SHP77 treated with DMSO at 0.1 percent for 48 hours (cell line): ENCODE measurements at places on chromosomes 7 and 10.

DNA sequence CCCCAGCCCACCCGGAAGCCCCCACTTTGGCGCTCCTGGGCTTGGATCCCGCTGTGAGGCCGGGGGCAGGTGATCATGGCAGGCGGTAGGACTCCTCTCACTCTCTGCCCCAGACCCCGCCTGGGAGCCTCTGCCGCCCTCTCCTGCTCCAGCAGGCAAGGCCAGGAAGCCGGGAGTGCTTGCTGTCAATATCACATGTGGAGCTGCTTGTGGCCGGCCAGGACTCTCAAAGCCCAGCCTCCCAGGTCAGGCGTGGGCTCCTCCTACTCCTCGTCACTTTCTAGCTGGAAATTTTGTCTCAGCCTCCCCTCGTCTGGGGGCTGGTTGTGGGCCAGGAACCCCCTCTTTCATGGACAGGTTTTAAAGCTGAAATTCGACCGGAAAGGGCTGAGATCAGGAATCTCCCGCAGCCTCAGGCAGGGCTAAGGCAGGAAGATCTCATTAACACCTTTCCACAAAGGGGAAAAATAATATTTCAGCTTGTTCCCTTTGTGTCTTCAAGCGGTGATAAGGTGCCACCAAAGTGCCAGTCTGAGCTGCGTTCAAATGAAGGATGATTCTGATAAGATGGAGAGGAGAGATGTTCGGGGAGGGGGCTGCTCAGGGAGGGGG, 273.6 kb upstream of the PODXL start:
- DNase-seq = no peak

DNA sequence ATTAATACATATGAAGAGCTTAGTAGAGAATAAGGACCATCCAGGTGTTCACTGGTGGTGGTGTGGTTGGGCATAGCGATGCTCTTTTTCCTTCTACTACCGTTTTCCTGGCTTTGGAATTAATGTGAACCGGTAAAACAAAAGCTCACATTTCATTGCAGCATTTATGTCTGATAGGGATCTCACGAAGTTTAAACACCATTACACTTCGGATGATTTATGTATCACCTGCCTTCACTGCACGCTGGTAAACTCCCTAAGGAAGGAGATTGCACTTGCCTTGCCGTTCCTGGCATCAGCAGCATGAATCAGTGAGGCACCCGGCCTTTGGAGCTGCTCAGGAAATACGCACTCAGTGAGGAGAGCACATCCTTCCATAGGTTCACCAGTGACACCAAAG, 47.5 kb downstream of the WIPF3 start:
- DNase-seq = peak; percentile 31

GRCh38 chr10:7107285-7107684, 303.5 kb downstream of the SFMBT2 start:
- DNase-seq = no peak

DNA sequence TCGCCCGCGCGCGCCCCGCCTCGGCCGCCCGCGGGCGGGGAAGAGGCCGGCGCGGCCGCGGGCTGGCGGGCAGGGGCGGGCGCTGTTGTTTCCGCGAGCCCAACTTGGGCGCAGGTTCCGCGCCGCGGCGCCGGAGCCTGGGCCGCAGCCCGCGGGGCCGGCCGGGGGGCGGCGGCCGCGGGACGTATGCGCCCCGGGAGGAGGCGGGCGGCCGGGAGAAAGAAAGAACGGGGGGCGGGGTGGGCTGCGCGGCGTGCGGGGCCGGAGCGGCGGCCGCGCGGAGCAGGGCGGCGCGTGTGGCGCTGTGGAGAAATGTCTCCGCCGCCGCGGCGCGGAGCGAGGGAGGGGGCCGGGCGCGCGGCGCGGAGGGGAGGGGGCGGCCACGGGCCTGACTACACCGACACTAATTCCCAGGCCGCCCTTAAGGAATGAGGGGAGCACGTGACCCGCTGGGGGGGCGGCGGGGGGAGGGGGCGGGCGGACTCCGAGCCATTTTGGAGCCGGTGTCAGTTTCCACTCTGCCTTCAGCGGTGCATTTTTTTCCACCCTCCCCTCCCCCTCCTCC, at the start of gene BMI1:
Gene BMI1 (plus strand): TSS at position 509 of the 565 bp plus-strand sequence. CDS start 5,351 bp downstream, outside the sequence.
- peak; percentile 29 for DNase-seq

GRCh38 chr10:112644265-112644645, 197.2 kb downstream of the VTI1A start:
- DNase-seq = no peak

- DNase-seq = no peak
Observed at GRCh38 chr10:110118891-110119621, 88.3 kb upstream of the MXI1 start.

DNA sequence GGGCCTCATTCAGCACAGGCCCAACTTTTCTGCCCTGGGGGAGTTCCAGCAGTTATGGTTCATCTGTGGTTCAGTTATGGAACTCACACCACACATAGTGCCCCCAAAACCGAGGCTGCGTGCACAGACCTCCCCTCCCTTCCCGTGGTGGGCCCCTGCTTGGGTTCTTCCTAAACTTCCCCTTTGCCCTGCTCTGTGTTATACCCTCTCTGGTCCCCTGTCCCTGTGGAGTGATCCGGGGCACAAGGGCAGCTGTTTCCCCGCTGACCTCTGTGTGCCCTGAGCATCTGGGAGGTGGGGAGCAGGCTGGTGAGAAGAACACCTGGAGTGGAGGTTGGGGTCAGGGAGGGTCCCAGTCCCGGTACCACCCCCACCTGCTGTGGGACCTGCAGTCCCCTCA, 39.4 kb downstream of the HTRA1 start:
- DNase-seq = no peak

DNA sequence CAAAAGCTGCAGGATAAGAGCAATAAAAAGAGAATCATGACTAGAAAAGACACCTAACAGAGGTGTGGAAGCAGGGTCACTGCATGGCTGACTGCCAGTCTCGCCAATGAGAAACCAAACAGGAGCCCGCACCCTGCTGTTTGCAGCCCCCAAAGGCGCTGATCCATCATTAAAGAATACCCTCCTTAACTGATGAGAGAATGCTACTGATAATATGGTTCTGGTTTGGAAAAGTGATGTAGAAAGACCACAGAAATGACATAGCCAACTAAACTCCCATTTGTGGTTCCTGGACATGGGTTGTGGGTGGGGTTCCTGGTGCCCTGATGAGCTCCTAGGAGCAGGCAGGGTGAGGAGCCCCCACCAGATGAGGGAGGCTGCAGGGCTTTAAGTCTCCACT, 207.4 kb downstream of the TNS3 start:
- DNase-seq = no peak

DNA sequence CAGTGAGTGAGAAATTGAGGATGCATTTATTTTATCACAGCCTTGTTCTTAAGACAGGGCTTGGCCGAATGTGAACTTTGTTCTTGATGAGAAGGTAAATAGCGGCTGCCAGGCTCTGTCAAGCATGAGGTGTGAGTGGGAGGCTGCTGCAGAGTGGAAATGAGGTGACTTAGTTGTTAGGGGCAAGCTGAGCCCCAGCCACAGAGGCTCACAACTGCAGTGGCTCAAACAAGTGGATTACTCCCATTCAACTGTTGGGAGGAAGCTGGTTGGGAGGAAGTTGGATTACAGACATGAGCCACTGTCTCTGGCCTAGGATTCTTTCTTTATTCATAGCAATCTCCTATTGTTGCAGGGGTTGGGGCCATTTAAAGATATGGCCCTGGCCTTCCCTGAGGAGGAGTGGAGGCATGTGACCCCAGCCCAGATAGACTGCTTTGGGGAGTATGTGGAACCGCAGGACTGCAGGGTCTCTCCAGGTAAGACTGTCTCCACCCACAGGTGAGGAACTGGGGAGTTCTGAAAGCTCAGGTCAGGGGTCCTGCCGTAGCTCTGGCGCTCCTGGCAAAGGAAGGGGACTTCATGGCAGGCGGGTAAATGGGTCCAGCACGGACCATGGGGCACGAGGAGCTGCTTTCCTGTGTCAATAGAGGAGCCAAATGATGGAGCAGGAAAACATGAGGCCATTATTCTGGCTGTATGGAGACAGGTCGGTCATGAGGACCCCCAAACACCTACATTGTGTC, 7.1 kb downstream of the ZSCAN25 start:
- DNase-seq = no peak

DNA sequence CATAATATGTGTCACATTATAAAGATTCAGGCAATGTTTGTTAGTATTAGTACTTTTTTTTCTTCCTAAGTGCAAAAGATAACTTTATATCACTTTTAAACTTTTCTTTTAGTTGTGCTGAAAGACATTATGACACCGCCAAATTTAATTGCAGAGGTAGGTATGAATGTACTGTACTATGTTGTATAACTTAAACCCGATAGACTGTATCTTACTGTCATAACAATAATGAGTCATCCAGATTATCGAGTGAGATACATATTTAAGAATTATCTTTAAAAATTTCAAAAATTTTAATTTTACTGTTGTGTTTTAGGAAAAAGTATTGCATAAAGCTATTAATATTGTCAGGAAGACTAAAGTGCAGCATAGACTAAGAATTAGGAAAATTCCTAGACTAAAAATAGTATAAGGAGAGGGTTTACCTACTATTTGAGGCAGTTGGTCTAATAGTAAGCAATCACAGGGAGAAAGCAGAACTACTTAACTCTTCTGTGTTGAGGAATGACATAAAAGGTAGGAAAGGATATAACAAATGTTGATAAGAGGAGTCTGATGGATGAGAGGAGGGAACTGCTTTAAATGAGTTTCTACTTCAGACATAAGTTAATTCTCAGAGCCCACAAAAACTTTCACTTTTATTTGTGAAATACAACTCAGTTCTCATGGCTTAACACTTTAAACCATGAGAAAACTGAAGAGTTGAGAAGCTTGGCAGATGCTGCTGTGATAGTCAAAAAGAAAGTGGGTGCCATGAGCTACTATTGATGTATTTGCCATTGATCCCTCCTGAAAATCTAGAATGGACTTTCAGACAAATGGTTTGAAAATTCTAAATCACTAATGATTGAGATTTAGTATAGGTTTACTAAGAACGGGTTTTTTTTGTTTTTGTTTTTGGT, 67.8 kb downstream of the PTEN start:
- DNase-seq = no peak

DNA sequence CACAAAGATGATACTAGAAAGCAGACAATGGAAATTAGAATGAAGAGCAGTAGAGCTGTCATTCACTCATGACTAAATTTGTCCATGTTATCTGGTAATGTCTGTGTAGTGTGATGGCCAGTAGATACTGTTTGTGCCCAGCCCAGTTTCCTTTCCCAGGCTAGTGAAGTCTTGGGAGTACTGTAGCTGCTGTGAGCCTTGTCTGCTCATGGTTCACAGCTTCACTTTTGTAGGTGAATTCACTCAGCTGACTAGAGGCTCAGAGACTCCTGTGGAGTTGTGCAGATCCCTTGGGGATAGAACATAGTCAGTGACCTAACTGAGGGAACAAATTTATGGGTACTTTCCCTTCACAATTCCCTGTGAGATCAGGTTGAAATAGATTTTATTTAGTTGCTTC, 572.5 kb downstream of the ARL4A start:
- DNase-seq = no peak
